HCEC 1CT (cell line): ENCODE measurements at places on chromosomes 12 and 14.
A peak's percentile ranks its signal among the peaks of the same experiment; 100 is the strongest.

DNA sequence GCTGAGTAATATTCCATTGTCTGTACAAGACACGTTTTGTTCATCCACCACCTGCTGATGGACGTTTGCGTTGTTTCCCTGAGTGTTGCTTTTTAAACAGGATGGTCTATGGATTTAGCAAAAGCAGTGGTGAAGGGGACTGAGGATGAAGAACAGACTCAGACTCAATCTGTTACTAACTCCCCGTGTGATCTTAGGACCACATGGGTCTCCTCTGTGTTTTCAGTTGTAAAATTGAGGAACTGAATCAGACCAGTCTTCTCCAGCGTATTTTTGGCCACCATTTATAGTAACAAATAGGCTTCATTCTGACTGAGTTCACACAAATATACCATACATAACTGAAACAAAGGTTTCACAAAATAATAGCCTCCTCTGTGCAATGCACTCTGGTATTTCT is 85.6 kb downstream of the FOXN3 start:
- DNase-seq, result no peak

DNA sequence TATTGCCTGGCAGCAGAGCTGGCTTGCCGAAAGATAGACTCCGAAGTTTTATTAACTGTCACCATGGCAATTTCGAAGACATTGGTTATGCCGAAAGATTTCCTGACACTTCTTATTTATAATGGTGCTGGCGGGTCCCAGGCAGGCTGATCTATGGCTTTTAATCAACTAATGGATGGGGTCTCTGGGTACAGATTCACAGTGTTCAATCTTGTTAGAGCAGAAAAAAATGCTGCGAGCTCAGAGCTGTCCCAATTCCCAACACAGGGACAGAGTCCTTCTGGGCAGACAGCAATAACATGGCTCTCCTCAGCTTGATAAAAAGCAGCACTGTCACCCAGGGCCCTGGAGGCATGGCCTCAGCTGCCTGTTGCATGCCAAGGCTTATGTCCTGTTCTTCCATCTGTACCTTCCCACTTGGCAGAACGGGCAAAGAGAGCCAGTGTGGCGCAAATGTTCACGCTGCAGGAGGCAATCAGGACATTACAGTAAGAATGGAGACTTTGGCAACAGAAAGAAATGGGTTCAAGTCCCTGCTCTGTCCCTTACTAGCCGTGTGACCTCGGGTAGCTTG is 228.2 kb upstream of the PWP1 start:
- no peak for DNase-seq

DNA sequence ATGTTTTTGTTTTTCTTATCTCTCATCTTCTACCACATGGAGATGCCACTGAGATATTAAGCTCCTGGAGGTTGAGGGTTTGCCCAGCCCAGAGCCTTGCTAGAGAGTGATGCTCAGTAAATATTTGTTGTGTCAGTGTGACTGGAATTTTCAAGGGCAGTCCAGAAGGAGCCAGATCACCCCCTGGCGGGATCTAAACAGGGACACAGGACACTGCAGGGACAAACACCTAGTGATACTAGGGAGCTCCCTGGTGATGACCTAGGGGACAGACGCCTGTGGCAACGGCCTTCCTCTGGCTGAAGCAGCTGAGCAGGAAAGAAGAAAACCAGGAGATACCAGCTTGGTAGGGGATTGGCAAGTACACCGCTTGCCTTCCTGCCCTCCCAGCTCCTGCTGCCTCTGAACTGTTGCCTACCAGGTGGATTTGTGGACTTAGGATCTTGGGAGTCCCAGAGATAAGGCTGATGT is 714.4 kb upstream of the TBX3 start:
- peak; percentile 36 for DNase-seq

DNA sequence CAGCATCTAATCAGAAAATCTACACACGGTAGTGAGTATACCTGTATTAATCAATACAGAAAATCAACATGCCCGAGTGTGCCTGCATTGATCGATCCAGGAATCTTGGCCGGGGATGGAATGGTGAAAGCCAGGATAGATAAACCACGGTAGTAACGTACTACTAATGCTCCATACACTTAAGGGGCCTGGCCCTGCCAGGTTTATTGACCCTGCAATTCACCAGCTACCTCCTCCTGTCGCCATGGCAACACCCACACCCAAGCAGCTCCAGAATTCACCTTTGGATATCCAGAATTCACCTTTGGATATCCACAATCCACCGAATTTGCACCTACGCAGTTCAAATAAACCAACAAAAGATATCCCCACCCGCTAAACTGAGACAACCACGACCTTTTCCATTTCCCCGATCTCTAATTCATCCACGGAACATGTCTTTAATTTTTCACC is 14.8 kb upstream of the CALM1 start:
- DNase-seq, result no peak

GRCh38 chr12:92133795-92134637 is 11.6 kb downstream of the BTG1 start:
- no peak for DNase-seq

GRCh38 chr12:64431791-64432190 is 20.1 kb upstream of the TBK1 start:
- DNase-seq, result no peak

DNA sequence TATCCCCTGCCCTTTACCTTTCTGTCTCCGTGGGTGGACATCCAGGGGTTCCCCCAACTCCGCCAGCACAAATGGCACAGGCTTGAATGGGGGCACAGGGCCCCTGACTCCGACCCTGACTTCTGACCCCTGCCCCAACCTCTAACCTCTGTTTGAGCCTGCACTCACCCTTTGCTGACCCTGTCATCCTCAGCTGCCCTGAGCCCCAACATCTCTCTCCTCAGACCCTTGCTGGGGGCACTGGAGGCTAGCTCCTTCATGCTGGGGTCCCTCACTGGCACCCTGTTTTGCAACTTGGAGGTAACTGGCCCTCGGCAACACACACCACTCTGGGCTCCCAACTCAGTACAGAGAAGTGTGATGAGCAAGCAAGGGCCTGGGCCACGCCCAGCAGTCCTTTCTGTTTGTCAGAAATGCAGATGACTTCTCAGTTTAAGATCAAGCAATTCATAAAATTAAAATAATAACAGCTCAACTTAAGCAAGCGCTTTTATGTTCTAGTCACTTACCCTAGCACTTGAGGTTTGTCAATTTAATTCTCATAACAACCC is 2.1 kb downstream of the IFI27 start:
- DNase-seq, result no peak

- peak; percentile 70 for DNase-seq
These were observed 132.6 kb upstream of the PLEKHG7 start for GRCh38 chr12:92570056-92570753.

DNA sequence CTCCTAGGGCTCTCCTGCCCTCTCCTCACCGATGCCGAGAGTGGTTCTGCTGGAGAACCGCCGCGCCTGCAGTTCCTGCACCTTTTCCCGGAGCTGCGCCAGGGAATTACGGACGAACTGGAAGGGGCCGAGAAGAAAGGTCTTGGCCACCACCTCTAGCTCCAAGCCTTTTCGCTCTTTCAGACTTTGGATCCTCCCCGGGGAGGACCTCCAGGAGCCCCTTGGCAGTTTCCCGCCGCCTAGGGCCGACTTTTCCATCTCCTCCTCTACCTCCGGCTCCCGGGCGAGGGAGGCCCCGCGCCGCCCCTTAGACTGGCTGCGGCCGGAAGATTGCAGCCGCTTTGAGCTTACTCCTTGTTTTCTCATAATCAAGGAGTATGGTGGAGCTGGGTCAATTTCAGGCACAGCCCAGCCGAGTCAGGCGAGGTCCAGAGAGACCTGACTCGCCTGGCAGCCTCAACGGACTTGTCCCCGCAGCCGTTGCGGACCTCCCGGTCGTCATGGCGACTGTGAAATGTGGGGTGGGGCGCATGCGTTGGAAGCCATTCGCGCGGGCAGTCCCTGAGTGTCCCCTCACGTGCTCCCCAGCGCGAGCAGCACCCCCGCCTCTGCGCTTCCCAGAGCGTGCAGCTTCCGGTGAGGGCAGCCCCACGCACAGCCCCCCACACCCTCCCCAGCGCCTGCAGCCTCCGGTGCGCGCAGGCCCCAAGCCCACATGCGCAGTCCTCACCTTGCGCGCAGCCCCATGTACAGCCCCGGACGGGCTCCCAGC is at the start of gene DPY19L2:
TSS of gene DPY19L2 (minus strand) at position 466 of the 772 bp plus-strand sequence. CDS start at position 366, 100 bp downstream.
- peak; percentile 49 for DNase-seq

- DNase-seq, result no peak
These were observed 6.8 kb downstream of the MMP17 start for GRCh38 chr12:131834798-131835615.

- DNase-seq, result no peak
These were observed 114.5 kb upstream of the NPAS3 start for GRCh38 chr14:32824195-32824594.

GRCh38 chr12:46549527-46550265 is 177.1 kb upstream of the SLC38A2 start:
- peak; percentile 95 for DNase-seq

GRCh38 chr12:32754111-32754510 is 1.6 kb downstream of the YARS2 start:
- DNase-seq, result no peak

GRCh38 chr12:80752464-80752863 is 35.8 kb downstream of the MYF5 start:
- peak; percentile 54 for DNase-seq

DNA sequence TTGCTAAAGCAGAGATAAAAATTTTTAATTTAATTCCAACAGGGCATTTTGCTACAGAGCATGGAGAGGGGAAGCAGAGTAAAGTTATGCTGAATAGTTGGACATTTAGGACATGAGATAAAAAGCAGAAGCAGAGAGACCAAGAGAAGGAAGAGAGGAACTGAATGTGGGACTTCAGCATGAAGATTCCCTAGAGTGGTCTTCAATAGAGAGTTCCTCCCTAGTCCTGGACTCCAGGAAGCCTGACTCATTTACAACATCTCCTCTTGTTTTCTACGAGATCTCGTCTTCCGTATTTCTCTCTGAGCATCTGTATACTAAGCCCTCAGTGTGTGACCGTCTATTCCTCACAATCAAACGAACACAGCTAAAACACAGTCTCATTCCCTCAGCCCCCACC is 35.2 kb upstream of the IFT81 start:
- DNase-seq, result no peak

DNA sequence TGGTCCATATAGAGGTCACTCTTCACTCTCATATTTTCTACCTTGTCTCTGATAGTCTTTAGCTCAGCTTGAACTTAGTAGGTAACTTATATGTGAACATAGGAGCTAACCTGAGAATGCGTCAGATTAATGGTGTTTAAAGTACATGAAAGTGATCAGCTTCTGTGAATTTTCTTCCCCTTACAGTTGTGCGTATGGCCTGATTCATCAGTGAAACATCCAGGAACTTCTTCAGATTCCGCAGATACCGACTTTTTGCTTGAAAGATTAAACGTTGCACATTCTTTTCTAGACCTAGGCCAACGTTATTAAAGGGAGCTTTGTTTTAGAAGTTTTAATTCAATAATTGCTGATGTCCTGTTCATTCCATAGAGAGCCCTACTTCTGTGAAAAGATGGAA is 1945.1 kb upstream of the SEL1L start:
- no peak for DNase-seq

DNA sequence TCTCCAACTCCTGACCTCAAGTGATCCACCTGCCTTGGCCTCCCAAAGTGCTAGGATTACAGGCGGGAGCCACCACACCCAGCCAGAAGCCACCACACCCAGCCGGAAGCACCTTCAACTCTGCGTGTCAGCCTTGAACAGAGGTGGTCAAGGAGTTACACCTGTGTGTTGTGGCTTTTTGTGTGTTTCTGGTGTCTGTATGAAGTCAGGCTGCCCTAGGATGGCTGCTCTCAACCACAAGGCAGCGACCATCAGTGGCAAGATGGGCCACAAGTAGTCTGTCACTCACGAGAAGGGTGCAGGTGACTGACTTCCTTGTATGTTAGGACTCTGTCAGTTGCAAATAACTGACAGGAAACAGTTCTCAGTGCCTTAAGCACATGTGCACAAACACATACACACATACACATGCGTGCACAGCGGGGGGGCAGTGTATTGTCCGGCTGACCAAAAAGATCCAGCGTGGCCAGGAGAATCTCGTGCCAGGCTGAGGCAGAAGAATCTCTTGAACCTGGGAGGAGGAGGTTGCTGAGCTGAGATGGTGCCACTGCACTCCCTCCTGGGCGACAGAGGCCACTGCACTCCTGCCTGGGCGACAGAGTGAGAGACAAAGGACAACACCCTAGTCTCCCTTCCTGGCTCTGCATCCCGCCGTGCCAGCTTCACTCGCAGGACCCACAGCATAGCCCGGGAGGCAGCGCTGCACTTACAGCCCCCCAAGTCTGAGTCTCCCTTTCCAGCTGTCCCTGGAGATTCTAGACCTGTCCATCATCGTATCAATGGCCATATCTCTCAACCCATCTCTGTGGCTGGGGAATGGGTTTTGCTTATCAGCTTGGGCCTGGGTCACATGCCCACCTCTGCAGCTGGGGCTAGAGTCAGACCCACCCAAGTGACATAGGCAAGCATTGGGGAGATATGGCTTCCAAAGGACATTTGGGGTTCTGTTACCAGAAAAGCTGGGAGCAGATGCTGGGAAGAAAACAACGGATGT is 13.7 kb downstream of the P2RX4 start:
- DNase-seq, result no peak

DNA sequence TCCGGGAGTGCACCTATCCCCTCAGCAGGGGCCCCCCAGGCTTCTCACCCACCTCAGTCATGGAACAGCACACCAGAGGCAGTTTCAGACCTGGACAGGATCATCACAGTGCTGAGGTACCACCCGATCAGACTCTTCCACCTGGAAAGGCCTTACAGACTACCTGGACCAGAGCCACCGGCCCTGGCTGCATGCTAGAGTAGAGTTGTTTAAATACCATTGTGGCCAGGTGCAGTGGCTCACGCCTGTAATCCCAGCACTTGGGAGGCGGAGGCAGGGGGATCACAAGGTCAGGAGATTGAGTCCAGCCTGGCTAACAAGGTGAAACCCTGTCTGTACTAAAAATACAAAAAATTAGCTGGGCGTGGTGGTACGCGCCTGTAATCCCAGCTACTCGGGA is 61.5 kb downstream of the TSPAN11 start:
- DNase-seq, result no peak

- DNase-seq, result peak; percentile 31
These were observed 349.8 kb downstream of the IPO8 start for GRCh38 chr12:30345744-30346471.

GRCh38 chr12:45219621-45220020 is 3.7 kb downstream of the ANO6 start:
- no peak for DNase-seq

DNA sequence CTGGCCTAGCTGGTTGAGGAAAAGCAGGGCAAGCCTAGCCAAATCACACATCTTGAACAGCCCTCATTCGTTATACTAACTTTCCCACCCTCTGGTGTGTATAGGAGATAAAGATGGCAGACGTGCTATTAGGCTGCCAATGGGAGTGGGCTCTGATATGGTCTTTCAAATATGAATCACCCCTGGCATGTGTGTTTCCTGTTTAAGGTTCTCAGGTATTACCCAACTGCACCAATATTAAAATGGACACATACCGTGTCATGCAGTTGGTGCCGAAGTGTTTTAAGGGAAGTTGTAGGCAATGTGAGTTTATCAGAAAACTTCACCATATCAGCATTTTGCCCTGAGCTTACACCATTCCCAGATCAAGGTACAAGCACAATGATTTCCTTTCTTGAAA is 33.4 kb downstream of the CHST11 start:
- no peak for DNase-seq

DNA sequence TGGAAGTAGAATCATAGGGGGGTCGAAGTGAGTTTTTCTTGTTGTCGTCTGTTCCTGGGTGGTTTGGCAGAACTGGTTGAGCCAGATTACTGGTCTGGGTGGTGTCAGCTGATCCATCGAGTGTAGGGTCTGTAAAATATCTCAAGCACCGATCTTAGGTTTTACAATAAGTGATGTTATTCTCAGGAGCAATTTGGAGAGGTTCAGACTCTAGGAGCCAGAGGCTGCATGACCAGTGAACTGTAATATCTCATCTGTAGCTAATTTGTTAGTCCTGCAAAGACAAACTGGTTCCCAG is 9.7 kb upstream of the SERPINA1 start:
- DNase-seq, result no peak

GRCh38 chr12:123799227-123799626 is 37.1 kb downstream of the DNAH10 start:
- no peak for DNase-seq
